ENCODE measurements at places on chromosomes 1 and 21. TPM values are rescaled to one million over a fixed set of nuclear protein-coding genes. Genes with fewer than 3 reads are reported as not detected.

GRCh38 chr1:215603319-215603718 is 36.2 kb downstream of the KCTD3 start:
- no peak for DNase-seq

The ZFP69B gene
- 2.1 TPM for polyA plus RNA-seq

DNA sequence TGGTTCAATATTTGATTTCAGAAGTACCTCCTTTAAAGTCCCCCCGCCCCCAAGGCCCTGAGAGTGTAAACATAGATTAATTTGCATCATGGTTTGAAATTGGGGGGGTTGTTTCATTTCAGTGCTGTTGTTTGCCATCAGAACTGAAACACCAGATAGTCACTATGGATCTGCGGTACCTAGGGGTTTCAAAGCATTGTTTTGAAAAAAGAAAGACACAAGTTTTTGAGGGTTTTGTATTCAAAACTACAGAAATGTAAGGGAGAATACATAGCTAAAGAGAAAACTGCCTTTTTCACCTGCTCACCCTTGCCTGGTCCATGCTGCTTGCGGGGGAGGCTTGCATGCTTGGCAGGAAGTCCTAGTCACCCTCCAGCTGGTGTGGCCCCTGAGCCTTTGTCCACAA is 59.3 kb downstream of the ACP6 start:
- DNase-seq = no peak

The IL19 gene
- not detected for polyA plus RNA-seq

- no peak for DNase-seq
Observed at GRCh38 chr1:155962599-155963211, 15.6 kb downstream of the ARHGEF2 start.

- DNase-seq = no peak
Observed at GRCh38 chr1:215744419-215744818, 177.3 kb downstream of the KCTD3 start.

DNA sequence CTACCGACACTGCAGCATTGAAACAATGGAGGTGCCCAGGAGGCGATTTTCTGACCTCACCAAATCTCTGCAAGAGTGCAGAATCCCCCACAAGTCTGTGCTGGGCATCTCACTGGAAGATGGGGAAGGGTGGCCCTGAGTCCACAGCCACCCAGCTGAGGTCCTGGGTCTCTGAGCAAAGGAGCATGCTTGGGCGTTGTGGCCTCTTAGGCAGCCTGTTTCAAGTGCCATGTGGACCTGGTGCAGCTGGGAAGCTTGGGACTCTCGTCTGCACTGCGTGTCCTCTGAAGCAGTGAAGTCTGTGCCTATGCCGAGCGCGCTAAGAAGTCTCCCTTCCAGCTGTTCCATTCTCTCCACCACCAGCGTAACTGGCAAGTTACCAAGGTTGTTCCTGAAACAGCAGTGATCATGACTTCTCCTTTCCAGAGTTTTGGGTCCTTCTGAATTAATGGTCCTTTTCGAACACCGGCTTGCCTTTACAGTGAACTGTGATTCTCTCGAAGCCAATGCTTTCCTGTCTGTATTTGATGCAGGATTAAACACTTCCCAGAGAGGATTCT is 5.0 kb upstream of the PLA2G2C start:
- DNase-seq = no peak

- DNase-seq = peak; percentile 35
Observed at GRCh38 chr1:115336741-115337140, 1.3 kb downstream of the NGF start.

GRCh38 chr1:19468397-19468956 is 16.9 kb downstream of the CAPZB start:
- DNase-seq = no peak

The CD52 gene
- polyA plus RNA-seq = not detected

The CACNA1S gene
- not detected for polyA plus RNA-seq

- peak; percentile 25 for DNase-seq
Observed at GRCh38 chr21:14120091-14120734, 90.5 kb downstream of the LIPI start.

DNA sequence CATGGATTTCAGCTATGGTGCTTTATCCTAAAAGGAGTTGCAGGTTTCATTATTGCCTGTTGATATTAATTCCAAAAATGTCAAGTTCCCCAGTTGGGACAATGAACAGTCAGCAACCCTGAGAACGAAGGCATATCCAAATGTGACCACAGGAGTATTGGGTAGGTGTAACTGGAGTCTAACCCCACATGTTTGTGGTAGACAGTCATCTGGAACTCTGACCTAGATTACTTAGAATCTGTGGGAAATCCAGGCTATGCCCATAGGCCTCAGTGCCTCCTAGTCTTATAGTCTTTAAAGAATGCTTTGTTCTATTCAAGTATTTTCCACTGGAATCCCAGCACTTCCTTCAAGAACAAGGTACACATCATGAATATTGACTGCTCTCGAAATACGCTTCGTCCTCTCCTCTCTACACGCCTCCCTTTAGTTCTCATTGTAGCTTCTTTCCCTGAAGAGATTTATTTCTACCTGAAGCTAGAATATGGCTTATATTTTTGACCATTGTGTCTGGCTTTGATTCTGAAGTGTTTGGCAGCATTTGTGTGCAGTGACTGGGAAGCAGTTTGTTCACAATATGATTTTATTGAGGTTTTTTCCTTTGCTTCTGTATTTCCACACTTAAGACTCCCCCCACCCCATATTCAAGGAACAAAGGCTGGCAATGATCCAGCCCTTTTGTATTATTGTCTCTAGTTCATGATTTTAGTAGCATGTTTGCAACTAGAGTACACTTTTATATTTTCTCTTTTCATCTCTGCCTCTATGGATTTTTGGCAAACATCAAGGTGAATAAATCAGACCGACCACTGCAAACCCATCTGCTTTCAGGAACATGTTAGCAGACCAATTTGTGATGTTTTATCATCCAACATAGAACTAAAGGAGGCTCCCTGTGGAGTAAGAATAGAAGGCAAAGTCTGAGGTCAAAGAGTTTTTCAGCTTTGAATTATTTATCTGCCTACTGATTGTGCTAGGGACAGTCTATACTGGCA is 178.6 kb downstream of the GPR52 start:
- no peak for DNase-seq

The MTR gene
- polyA plus RNA-seq = 7.3 TPM
